ENCODE measurements at places on chromosomes 3 and 15.

DNA sequence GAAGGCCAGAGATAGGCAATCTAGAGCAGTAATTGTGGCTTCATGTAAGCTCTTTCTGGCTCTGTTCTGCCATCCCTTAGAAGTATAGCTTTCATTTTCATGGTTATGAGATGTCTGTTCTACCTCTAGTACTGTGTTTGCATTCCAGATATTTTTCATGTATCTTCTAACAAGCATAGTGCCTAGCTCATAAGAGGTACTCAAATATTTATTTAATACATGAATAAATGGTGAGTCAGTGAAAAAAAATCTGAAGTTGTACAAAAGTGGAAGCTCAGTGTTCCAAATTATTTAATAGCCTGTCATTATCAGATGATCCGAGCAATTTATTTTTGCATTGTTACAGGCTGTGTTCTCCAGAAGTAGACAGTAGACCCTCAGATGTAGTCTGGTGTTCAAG is 64.3 kb downstream of the OXSM start:
- no peak for DNase-seq

GRCh38 chr15:73237910-73238309 is 130.8 kb downstream of the HCN4 start:
- peak; percentile 37 for DNase-seq

- DNase-seq: no peak
Observed at GRCh38 chr3:90055666-90056065, 948.2 kb downstream of the EPHA3 start.

GRCh38 chr3:55445551-55445950 is 41.6 kb downstream of the WNT5A start:
- DNase-seq: no peak

- no peak for DNase-seq
Observed at GRCh38 chr3:94544131-94544789, 481.4 kb downstream of the NSUN3 start.

DNA sequence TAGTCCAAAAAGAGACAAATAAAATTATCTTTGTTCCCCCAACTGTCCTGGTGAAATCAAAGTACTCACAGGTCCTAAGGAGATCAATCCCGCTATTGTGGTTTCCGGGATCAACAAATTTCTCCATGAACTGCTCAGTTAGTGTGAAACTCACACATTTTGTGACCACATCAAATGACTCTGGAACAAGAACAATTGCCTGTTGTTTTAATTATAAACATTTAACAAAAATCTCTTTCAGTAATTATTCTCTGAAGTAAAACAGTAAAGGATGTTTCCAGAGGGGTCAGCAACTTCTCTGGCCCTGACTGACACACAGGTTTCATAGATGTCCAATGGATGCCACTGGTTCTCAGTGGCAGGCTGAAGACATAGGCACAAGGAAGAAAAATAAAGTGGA is 3.9 kb downstream of the CLDND1 start:
- no peak for DNase-seq

DNA sequence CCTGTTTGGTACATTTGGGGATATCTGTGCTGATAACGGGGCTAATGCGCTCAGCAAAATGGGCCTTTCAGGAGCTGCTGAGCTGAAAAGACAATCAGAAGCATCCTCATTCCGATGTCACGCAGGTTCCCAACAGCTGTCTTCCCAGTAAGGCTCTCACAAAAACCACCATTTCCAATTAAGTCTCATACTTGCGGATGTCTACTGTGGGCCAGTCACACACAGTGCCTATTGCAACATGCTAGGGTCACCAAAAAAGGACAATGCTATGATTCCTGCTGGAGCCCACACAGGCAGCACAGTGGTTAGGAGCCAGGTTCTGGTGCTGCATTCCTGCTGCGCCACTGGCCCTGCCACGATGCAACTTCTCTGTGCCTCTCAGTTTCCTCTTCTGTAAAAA is 16.4 kb upstream of the LDHAL6B start:
- DNase-seq: no peak

DNA sequence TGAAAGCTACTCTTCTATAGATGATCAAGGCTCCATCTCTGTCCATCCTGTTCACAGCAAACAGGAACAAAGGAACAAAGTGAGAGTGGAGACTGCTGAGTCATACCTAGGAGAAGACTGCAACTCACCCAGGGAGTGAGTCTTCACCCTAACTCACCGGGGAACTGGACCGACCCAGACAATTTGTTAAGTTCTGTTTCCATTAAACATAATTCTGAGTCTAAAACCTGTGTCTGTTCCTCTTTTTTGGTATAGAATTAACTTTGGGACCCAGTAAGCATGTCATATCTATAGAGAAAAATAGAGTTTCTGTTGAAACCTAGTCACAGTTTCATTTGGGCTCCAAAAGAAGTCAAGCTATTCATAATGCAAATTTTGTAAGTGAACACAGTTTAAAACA is 21.6 kb downstream of the CCDC80 start:
- no peak for DNase-seq

DNA sequence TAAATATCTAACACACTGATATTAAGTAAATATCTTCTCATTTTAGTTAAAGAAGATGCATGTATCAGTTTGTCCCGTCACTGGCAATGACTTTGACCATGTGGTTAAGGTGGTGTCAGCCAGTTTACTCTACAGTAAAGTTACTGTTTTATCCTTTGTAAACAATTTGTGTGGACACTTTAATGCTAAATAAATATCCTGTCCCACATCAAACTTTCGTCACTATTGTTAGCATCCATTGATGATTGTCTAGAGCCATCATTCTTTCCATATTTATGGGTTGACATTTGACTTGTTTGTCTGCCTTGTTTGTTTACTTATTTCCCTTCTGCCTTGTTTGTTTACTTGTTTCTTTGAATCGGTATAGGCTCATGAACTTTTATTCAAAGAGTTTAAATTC is 11.0 kb upstream of the GPD1L start:
- no peak for DNase-seq

- DNase-seq: no peak
Observed at GRCh38 chr3:183182732-183183610, 20.4 kb upstream of the LAMP3 start.

DNA sequence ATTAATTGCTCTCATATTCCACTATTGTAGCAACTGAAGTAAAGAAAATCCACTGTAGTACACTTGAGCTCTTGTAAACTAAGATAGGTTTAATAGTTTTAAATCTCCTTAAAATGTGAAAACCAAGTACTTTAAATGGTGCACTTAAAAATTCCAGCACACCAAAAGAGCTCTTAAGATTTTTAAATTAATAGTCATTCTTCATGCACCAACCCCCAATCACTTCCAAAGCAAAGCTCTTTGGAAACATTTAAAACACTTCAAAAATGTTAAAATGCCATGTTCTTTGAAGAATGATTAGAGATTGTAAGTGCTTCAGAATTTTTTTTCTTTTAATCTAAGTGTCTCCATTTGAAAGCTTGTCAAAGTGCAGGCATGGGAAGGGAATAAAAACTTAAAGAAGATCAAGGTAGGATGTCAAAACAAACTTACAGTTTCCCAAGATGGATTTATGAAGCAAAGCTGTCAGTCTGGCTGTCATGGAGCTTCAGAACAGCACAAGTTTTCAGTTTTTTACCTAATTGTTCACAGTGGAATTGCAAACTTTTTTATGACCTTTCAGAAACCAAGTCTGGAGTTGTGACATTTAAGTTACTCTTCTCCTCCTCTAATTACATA is 84.3 kb downstream of the ARPP21 start:
- no peak for DNase-seq

DNA sequence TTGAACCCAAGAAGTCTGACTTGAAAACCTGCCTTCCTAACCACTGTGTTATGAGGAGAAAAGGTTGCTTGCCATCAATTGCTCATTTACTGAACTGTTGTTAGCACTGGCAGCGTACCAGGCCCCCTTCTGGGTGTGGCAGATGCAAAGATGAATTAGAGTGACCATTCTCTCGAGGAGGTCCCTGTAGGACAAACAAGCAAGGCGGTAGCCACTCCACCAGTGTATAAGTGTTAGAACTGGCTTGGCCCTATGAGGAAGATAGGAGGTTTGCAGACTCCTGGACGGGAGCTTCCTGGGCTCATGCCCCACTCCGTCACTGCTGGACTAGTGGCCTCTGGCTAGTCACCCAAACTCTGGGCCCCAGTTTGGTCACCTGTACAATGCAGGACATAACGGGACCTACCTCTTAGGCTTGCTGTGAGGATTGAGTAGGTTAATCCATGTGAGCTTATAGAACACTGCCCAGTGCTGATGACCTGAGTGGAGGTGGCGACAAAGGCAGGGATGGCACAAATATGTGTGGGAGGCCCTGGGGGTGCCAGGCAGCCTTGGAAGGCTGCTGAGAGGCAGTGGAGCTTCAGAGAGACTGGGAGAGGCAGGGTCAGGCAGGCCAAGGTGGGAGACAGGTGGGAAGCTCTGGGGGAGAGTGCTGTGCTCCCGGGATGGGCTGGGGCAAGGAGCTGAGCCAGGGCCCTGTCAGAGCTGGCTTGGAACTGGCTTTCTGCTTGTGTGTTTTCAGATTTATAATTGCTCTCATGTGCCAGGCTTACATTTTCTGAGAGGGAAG is 145.9 kb downstream of the DNAJB8 start:
- no peak for DNase-seq

DNA sequence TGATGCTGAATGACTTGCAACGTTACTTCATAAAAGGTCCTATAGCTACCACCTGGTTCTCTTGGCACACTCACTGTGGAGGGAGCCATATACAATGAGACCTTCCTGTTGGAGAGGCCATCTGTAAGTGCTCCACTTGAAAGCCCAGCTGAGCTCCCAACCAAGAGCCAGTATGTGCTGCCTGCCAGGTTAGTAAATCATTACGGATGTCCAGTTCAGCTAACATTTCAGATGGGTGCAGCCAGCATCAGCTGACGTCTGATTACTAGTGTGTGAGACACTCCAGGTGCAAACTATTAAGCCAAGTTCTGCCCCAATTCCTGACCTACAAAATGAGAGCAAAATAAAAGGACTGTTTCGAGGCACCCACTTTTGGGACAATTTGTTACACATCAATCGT is 274.4 kb upstream of the ROBO2 start:
- DNase-seq: no peak

DNA sequence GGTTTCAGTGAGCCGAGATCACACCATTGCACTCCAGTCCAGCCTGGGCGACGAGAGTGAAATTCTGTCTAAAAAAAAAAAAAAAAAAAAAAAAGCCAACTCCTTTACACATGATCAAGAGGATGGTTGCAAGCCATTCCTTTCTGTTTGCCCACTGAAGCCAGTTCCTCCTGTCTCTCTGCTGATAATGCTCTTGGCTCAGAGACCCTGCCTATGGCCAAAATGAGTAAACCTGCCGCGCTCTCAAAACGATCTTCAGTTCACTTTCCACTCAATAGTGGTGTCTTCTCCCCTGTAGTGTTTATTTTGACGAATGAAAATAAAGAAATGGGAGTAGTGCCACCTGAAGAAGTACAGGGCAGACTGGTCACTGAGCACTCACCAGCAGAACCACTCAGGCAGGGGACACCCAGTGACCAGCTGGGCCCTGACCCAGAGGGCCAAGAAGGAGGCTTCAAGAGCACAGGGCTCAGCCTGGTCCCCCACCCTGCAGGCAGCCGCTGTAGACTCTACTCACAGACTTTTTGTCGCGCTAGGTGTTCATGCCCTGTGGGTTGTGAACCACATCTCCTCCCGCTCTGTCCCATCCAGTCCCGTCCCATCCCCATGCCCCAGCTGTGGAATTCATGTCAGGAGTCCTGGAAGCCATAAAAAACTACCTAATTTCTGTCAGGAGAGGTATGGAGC is 23.6 kb downstream of the GRAMD2A start:
- no peak for DNase-seq

- DNase-seq: no peak
Observed at GRCh38 chr15:72902919-72903260, 119.3 kb upstream of the ADPGK start.

- no peak for DNase-seq
Observed at GRCh38 chr15:31438601-31439265, 112.1 kb downstream of the KLF13 start.

GRCh38 chr15:32833379-32833821 is 115.6 kb downstream of the GREM1 start:
- DNase-seq: no peak

DNA sequence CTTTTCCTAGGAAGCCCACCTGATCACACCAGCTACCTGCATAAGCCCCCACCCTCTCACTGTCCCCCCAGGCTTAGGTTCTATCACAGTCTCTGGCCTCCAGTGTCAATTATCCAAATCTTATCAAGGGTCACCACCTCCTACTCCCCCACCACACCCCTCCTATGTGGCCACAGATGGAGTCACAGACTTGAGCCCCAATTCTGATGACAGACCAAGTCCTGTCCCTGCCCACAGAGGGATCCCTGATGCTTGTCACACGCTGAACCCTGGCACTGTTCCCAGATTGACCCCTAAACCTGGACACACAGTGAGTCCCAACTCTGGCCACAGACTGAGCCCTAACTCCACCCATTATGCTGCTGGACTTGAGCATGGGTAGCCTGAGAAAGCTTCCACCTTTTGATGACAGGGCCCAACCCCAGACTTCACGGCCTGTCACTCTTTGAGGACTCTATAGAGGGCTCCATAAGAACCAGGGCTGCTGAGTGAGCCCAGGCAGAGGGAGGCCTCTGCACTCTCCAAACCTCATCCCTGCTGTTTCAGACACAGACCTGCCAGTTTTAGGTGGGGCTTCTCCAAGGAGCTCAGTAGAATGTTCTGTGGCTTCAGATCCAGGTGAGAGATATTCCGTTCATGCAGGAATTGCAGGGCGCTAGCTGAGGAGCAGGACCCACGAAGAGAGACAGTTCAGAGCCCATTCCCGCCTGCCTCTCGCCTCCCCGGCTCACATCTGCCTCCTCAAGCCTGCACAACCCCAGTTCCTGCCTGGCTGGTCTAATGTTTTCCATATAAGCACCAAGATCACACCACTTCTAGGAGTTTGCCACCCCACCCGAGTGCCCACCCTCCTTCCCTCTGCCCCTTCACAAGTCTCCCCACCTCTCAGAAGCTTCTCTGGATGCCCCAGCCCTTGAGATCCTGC is 1.8 kb downstream of the ULK3 start:
- no peak for DNase-seq

GRCh38 chr3:42898896-42899675 is 6.9 kb upstream of the ZNF662 start:
- DNase-seq: no peak

GRCh38 chr3:55285156-55285555 is 201.9 kb downstream of the WNT5A start:
- DNase-seq: no peak

DNA sequence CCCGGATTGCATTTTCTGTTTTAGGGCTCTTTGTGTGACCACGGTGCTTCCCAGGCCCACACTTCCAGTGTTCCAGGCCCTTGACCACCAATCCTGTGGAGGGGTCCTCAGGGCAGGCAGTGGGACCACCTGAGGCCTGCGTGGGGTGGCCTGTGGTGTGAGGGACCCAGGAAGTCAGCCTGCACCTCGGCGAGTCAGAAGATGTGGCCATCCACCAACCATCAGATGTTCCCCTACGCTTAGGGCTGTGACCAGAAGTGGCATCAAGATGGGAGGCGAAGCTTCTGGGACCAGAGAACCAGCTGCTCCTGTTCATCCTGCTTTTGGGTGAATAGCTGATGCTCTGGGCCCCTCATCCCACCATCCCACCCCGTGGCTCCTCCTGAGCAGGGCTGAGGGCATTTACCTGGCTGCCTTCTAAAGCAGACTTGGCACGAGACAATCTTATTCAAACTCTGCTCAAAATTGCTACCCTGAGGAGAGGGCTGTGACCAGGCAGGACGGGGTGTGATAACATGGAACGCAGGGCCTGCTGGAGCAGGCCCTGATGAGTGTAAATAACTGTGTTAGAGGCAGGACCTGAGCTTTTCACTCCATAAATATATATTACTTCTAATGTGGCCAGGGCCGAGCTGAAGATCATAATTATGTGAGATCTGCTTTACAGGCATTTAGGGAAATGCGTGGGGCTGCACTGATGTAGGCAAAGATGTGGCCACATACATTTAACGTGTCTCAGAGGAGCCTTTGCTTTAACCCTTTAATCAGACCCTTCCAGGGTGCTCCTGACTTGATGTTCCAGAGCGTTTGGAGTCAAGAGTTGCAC is 28.8 kb downstream of the SMAD3 start:
- DNase-seq: no peak
